ENCODE measurements at places on chromosomes 4 and X. TPM values are rescaled to one million over a fixed set of nuclear protein-coding genes. Genes with fewer than 3 reads are reported as not detected.

Gene HERC5
- 7.5 TPM for total RNA-seq

GRCh38 chr4:16259889-16260246 is 33.6 kb upstream of the TAPT1 start:
- DNase-seq = no peak

DNA sequence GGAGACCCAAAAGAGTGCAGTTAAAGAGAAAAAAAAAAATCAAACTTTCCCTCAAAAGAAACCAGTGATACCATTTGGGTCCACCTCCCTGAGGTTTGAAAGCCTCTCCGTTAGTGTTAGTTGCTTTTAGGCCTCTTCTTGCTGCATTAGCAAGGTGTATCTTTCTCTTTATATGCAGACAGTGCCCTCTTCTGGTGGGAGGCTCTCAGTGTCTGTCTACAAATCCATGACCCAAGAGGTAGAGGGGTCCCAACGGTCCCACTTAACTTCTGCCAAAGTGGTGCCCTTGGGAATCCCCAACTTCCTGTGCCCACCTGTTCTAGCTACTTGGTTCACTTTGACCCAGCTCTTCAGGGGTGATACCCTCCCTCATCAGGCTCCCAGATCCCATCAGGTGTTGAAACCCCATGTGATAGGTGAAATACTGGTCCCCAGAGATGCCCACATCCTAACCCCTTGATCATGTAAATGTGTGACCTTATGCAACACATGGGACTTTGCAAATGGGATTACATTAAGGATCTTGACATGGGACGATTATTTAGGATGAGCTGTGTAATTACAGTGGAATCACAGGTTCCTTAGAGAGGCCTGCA is 63.7 kb upstream of the CD99 start:
- DNase-seq = no peak

DNA sequence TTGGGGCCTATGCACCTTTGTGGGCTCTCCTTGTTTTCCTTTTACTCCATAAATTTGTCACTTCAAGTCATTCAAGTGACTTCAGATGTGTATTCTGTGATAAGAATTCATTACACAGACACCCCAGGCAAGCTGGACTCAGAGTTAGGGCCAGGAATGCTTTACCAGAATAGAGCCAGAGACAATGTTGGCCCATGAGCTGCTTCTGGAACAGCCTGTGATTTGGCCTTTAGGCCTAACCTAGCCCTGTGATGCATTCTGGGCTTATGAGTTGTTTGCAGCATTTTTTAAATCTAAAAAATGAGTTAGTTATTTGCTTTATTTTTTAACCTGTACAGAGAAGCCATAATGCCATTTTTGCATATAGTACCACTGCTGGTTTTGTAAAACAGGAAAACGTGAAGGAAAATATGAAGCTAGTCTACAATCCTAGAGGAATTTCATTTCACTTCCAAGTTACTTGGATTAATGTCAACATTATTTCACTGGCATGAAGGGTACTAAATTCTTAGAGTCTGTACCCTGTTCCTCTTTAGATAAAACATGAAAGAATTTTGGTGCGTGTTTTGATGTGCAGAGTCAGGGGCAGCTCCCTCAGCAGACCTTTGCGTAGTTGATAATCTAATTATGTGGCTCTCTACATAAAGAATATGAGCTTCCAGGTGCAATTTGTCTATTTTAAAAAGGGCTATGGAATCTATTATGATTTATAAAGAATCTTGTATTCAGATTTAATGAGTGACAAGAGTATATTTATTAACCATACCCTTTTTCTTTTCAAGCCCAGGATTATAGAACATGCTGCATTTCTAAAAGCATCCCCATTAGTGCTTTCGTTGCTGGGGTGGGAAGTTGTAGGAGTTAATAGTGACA is 84.7 kb downstream of the ARHGAP10 start:
- DNase-seq = no peak

Gene SPARCL1
- 1,386 TPM for total RNA-seq

DNA sequence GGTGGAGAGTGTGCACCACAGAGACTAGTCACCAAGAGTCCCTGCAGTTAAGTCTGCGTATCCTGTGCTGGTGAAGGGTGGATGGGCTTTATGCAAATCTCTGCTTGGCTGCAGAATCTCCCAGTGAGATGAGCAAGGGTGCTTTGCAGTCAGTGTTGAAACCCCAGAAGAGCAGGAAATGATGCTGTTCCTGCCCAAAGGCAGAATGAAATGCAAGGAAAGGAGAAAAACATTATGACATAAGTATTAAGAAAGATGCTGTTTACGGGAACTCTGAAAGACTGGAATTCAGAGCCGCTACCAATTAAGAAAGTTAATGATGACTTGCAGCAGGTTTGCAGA is 25.4 kb upstream of the ACSL1 start:
- no peak for DNase-seq

Gene CSAG1
- not detected for total RNA-seq

DNA sequence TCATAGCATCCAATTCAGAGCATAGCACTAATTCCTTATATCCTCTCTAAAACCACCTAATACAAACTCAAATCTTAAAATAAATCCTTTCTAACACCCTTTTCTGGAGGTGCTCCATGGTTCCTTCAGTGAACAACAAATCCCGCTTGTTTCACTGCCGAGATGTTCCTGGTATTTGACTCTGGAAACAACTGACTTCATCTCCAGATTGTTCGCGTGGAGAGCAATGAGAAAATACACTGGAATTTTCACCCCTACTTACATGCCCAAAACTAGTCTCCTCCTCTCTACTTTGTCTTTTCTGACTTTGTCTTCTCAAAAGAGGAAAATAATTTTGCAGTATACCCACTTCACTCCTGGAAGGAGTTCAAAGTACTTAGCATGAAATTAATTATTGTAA is 129.0 kb downstream of the PLS3 start:
- no peak for DNase-seq

- DNase-seq = no peak
These were observed 18.5 kb upstream of the AP1AR start for GRCh38 chr4:112213091-112213490.

- DNase-seq = no peak
These were observed 70.1 kb upstream of the SH3RF1 start for GRCh38 chr4:169340834-169341233.

Gene TMEM192
- total RNA-seq = 11.8 TPM

Gene TACR3
- not detected for total RNA-seq

- peak; percentile 58 for DNase-seq
These were observed 40.9 kb upstream of the IL13RA2 start for GRCh38 chrX:115058276-115058675.

- DNase-seq = no peak
These were observed 130.2 kb downstream of the GASK1B start for GRCh38 chr4:158042591-158043030.

Gene GYPE
- total RNA-seq = 0.33 TPM

- no peak for DNase-seq
These were observed 42.2 kb upstream of the PUDP start for GRCh38 chrX:7190157-7190556.

Gene SNCA
- total RNA-seq = 21.9 TPM

- DNase-seq = peak; percentile 95
These were observed at the start of gene UFSP2 for GRCh38 chr4:185425647-185426352. TSS of gene UFSP2 (minus strand) at chr4:185425964. CDS start at chr4:185425868, 96 bp downstream.

DNA sequence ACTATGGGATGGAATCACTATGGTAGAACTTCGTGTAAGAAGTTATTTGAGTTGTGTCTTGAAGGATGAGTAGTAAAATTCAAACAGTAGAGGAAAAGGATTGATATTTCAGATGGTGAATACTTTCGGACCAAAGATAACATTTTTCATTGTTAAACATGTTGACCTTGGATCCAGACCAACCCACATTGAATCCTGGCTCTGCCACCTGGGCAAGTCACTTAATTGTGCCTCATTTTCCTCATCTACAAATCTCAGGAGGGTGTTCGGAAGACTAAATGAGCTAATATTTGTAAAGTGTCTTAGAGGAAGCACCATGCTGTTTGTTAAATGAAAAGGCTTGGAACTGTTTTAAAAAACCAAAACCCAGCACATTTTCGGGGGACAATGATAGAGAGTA is 1.4 kb upstream of the AIFM1 start:
- DNase-seq = no peak

Gene XK
- total RNA-seq = 18.6 TPM

GRCh38 chr4:84855774-84856173 is 110.7 kb downstream of the WDFY3 start:
- DNase-seq = no peak

DNA sequence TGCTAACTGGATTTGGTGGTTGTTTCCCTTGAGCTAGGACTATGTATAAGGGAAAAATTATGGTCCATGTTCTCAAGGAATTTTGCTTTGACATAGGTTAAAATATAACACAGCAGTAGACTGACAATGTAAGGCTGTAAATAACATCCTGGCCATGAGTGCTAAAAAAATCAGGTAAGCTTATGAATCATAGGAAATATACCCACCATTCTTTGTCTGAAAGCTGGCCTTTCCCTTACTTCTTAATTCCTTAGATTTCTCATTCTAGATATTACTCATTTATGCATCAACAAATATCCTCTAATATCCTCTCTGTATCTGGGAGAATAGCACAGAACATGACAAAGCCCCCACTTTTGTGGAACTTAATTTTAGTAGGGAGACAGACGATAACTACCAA is 6.8 kb upstream of the CHRNA9 start:
- DNase-seq = no peak

Gene MEPE
- not detected for total RNA-seq

DNA sequence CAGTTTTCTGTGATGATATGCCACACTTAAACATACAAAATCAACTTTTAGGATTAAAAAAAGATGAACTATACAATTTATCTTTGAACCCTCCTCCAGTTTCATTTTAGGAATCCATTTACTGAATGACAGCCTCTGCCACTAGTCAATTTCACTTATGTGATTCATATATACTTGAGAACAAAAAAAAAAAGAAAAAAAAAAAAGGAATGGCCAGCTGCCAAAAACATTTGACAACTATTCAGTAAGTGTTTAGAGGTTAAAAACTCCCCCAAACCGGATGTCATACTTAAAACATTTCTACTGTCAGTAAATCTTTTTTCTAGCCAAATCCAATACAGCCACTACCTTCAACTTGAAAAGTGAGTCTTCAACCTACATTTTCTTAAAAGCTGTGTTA is 266.7 kb upstream of the MAGEB2 start:
- no peak for DNase-seq

DNA sequence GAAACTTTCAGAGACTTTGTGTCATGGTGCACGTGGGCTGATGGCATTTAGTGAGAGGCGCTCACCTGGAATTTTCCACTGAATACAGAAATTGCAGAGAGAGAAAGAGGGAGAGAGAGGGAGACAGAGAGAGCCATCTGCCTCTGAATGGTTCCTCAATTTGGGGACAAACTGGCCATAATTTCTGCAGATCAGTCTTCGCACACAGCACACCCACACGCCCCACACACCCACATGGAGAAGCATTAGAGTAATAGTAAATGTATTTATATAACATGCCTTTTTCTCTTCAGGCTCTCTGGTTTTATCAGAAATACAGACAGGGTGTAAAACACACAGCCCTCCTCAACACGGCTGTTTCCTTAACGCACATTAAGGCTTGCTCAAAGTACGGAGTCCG is 38.6 kb downstream of the PRKX start:
- DNase-seq = no peak

DNA sequence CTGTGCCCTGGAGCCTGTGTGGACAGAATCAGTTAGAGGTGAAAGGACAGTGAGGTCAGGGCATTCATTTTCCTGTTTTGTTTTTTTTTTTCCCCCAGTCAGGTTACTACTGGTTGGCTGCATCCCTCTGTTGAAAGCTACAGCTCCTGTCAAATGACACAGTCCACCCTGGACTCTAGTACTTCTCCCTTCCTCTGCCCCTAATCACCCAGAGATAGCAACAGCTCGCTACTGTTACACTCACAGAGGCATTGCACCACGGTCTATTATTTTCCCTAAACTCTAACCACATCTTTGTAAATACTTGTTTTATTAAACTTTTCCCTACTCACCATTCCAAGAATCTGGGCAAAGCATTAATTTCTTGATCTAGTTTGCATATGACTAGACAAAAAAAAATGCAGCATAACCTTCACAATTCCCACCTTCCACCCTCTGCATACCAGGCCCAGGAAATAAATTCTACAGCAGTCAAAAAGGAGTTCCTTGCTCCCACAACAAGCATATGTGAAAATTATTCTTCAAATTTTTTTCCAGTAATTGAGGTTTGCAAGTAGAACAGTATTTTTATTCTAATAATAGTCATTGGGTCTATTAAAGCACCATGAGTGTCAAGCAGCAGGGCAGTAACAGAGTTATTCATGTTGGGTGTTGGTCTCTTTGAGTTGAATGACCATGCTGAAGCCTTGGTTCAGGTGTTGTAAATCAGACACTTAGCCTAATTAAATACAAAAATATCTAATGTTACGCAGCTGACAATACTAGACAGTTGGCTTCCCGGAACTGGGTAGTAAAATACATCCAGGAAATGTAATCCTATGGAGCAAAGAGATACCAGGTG is 329.2 kb downstream of the INPP4B start:
- DNase-seq = no peak

DNA sequence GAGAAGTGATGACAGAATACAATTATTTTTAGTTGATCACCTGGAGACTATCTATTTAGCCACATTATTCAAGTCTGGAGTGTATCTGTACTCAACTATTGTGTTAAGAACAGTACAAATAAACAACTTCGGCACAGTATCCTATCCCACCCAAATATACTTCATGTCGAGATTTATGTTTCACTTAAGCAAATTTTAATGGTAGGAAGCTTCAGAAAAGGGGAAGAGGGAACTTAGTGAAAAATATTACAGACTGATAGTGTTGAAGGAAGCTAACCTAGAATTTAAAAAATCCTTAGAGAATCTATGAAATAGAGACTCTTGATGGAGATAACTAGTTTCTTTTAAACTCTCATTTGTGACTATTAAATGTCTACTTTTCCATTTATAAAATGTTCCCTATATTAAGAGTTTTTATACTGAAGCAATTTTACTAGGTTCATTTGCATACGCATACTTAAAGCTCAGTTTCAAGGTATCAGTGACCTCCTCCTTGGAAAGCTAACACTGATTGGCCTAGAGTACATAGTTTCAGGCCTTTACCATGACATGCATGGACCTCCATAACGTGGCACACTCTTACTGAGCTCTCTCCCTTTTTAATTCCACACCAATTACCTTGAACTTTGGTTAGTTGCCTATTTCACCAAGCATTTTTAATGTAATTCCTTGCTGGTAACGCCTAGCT is 197.7 kb downstream of the CAMK2D start:
- no peak for DNase-seq

DNA sequence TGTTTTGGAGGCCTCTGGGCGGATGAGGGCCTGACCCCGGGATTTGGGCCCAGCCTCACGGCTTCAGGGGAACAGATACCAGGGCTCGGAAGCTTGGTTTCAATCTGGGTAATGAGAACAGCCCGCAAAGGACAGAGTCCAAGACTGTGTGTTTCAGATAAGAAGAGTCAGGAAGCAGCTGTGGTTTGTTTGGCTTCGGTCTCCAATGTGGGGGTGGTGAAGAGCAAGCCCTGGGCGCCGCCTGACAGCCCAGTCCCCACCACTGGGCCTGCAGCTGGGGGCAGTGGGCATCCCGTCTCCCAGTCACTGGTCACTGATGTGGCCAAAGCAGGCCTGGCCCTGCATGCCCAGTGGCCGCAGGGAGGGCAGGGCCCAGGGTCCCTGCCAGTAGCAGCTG is 9.1 kb downstream of the WFS1 start:
- no peak for DNase-seq

- DNase-seq = no peak
These were observed 13.3 kb downstream of the HNRNPD start for GRCh38 chr4:82360298-82361177.

- DNase-seq = no peak
These were observed 51.1 kb upstream of the SYTL5 start for GRCh38 chrX:37955273-37955672.
